Stimulated activated CD4-positive, alpha-beta T cell treated with anti-CD3 and anti-CD28 coated beads, Interleukin-1b, Interleukin-23, amount 100 ng/mL, for 1 hour (primary cell): ENCODE measurements at places on chromosomes 6 and 20.

DNA sequence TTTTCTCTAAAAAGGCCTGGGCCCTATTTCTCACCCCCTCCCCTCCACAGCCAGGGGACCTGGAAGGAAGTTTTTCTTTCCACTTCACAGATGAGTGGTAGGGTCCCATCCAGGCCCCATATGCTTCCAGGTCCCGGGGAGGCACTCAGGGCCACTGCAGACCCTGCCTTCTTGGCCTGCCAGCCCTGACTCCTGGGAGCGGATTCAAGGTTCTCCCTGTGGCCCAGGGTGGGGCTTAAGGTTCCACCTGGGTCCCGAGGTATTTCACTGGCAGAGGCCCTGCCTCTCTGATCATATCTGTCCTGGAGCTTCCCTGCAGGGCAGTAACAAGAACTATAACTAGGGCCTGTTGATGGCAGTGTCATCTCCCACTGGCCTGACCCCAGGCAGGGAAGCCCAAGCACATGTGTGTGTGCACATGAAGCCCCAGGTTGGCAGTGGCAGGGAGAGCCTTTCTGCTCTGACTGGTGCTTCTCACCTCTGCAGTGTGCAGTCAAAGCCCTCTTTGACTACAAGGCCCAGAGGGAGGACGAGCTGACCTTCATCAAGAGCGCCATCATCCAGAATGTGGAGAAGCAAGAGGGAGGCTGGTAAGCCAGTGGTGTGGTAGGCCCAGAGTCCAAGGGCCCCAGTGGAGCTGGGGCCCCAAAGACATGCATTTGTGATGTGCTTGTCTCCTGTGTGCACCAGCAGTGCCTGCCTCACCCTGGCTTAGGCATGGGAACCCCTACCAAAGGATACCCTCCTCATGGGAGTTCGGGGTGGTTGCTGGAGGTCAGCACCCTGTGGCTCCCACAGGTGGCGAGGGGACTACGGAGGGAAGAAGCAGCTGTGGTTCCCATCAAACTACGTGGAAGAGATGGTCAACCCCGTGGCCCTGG, 31.2 kb downstream of the PLCG1 start:
- no peak for DNase-seq

DNA sequence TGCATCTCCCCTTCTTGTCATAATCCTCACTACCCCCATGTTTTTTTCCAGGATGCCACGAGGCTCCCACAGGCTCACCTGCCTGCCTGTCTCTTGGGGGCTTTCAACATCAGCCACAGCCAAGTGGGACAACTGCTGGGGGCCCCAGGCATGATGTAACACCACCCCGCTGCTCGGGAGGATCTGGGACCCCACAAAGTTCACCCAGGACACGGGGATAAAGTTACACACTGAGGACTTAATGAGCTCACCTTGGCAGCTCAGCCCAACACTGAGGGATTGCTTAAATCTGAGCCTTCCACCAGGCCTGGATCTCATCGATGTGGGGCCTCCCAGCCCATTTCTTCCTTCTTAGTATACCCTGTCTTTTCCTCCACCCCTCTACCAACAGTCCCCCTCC, 56.4 kb upstream of the NNAT start:
- no peak for DNase-seq

GRCh38 chr6:36414481-36414880, 27.0 kb upstream of the ETV7 start:
- DNase-seq = no peak

DNA sequence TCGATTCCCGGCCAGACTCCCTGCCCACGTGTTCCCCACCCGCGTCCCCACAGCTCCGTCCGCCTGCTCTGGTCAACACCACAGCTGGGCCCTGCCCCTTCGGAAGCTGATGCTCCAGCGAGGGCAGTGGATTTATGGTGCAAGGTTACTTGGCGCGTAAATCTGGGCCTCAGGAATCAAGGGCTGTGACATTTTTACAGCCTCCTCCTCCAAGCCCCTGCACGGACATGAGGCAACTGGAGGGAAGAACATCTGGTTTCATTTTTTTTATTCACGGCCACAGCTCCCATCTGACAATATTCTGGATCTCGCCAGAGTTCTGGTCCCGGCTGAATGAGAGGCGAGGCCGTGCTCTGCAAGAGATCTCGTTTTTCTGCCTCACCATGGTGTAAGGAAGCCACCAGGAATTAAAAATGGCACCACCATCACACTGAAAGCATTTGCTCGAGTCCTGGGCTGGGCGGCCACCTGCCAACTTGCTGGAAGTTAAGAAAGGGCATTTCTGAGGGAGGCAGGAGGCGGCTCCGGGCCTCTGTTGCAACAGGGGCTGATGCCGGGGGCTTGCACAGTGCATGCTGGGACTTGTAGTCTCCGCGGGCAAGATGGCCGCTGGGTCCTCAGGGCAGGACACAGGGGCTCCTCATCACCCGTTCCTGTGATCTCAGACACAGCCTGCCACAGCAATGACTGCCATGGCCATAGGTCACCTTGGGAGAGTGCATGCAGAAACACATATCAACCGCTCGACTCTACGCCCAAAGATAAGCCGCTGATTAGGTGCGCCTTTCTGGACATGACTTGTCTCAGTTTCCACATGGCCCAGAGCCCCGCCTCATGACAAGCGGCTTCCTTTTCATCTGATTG, 148.5 kb downstream of the LY86 start:
- DNase-seq = no peak

GRCh38 chr6:132369526-132369925, 31.7 kb downstream of the MOXD1 start:
- DNase-seq = no peak

DNA sequence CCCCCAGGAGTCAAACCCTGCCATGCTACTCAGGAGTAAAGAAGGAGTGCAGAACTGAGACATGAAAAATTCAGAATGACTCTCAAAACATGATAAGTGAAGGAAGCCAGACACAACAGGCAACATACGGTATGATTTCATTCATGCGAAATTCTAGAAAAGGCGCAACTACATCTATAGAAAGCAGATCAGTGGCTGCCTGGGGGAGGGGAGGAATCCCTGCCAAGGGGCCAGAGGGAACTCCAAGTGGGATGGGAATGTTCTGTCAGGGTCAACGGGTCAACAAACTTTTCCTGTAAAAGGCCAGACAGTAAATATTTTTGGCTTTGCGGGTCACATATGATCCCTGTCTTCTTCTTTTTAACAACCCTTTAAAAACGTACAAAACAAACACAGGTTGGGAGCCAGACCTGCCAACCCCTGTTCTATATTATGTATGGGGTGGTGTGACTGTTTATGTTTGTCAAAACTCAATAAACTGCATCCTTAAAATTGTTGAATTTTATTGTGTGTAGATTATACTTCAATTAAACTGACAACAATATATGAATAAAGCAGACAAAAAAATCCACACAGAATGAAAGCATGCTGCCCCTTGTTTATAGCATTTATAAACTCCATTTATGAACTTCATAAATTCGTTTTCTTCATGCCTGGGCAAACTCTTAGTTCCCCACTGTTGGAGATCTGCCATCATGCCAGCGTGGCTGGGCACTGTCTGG, 56.6 kb upstream of the TRAF3IP2 start:
- DNase-seq = no peak

DNA sequence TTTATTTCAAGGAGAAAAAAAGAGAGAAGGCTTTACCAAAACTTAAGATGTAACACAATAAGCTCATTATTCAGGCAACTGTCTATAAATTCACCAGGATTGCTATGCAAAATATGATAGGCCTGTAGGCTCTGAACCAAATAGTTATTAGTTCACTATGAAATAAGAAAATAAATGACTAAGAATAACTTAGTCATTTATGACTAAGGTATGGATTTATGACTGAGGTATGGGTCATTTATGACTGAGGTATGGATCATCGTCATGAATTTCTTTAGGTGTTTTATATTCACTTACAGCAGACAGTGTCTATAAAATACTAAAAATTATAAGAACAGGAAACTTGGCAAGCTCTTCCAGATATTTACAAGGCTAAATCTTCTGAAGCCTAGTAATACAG, 52.1 kb upstream of the SNX9 start:
- no peak for DNase-seq

- no peak for DNase-seq
Measured at GRCh38 chr6:143504369-143504768, 7.2 kb downstream of the FUCA2 start.

DNA sequence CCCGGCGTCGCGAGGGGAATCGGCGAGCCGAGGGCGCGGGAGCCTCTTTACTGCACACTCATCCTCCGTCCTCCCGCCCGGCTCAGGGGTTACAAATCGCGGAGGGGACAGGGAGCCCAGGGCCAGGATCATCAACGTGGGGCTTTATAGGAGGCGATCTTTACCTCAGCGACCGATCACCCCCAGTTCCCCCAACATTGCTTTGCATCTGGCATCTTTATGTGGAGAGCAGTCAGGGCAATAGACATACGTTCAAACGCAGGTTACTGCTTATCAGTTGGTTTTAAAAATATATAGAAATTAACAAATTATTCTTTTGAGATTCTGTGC, 634 bp downstream of the HSF2 start:
- no peak for DNase-seq

GRCh38 chr20:14219801-14220461, 117.5 kb downstream of the FLRT3 start:
- DNase-seq = no peak

- DNase-seq = no peak
Measured at GRCh38 chr6:140460267-140460666, 1085.8 kb upstream of the CITED2 start.

GRCh38 chr6:119158057-119158848, 79.8 kb upstream of the FAM184A start:
- no peak for DNase-seq

GRCh38 chr6:144921206-144921975, 636.3 kb downstream of the UTRN start:
- DNase-seq = no peak

DNA sequence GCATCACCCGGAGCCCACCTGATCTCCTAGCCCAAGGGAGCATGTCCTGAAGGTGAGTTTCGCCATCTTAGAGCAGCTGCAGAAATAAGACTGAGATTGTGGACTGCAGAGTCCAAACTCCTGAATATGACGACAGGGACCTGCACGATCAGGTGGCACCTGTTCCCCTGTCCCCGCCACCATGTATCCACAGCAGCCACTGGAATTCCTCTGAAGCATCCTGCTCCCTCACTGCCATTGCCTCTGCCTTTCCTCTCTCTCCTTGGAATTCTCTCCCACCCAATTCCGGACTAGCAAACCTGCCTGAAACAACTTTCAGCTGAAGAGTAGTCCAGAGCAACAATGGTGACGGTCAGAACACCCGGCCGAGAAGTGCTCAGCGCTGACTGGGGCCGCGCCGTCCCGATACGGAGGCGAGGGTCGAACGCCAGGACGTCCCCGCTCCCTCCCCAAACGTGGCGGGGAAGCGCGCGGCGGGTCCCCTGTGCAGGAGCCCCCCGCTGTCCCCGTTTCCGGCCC, 694 bp upstream of the FAM120B start:
- DNase-seq = no peak

- DNase-seq = no peak
Measured at GRCh38 chr20:63890201-63890576, 4.7 kb upstream of the DNAJC5 start.

DNA sequence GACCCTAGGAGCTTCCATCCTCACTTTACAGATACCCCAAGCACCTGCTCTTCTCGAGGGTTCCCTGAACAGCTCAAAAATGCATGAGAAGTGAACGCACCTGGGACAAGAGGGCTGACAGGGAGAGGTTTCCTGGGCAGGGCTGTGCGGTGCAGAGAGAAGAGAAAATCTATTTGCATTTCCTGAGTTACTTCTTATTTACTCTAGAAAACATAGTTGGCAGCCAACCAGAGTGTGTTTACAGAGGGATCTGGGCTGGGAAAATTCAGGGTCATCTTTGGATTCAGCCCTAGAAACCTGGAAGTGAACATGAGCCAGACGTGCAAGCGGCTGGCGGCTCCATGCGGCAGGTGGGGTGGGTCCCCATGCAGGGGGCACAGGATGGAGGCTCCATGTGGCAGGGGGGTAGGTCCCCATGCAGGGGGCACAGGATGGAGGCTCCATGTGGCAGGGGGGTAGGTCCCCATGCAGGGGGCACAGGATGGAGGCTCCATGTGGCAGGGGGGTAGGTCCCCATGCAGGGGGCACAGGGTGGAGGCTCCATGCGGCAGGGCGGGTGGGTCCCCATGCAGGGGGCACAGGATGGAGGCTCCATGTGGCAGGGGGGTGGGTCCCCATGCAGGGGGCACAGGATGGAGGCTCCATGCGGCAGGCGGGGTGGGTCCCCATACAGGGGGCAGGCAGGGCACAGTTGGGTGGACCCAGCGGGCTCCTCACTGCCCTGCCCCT, 342.0 kb downstream of the TAF4 start:
- DNase-seq = no peak

DNA sequence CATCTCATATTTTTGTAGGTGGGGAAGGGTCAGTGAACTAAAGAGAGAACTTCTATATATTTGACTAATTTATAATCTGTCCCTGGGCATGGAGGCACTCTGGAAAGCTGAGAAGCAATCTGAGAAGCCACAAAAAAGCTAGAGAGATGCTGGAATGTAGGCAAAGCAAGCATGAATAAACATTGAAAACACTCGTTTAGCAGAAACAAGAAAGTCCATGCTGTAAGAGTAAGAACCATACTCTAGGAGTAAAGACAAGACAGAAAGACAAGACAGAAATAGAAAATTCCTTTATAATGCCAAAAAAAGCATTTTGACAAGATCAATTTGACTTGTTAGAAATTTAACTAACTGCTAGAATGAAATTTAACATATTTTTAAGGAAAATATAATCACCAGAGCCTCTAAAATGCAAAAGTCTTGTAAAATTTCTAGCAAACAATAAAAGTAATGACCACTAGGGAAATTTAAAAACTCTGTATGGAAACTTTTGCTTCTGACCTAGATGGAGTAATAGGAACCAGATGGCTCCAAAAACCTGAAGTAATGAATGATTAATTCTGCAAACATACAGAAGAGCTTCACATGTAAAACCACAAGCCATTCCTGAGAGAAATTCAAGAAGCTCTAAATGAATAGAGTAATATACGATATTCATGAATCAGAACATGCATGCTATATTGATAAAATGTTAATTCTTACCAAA, 625.7 kb upstream of the PTCHD4 start:
- no peak for DNase-seq

DNA sequence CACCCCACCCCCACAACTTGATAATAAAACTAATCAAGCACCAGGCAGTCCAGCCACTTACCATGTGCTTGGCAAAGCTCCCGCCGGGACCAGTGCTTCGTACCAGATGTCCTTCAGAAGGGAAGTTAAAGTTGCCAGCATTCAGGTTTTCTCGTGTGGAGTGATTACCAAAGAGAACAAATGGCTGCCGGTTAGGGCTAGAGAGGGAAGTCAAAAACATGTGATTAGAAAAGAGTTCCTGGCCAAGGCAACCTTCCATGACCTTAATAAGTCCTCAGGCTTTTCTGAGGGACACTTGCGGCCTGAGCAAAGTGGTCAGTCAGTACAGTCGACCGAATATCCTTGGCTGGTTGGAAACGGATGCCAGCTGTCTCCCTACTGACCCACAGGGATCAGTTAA, 67.0 kb downstream of the DNAAF9 start:
- no peak for DNase-seq

DNA sequence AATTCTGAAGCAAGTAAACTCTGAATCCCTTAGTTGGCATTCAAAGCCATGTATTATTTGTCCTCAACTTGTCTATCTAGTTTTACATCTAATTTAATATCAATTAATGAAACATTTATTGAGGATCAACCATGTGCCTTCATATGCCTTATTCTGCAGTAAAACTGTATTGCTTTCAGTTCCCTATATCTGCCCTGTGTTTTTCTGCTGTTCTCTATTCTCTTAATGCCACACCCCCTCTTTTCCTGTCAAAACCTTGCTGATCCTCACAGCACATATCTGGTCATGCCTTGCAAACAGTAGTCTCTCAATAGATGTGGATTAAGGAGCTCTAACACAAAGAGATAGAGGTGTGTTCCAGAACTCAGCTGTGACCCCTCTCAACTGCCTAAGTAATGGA, 2.0 kb downstream of the FIG4 start:
- no peak for DNase-seq
